ENCODE measurements at places on chromosomes 2 and 18.

GRCh38 chr18:48688961-48689360 is 150.1 kb downstream of the CTIF start:
- DNase-seq: no peak

GRCh38 chr18:49623571-49623970 is 61.7 kb downstream of the LIPG start:
- DNase-seq: no peak

DNA sequence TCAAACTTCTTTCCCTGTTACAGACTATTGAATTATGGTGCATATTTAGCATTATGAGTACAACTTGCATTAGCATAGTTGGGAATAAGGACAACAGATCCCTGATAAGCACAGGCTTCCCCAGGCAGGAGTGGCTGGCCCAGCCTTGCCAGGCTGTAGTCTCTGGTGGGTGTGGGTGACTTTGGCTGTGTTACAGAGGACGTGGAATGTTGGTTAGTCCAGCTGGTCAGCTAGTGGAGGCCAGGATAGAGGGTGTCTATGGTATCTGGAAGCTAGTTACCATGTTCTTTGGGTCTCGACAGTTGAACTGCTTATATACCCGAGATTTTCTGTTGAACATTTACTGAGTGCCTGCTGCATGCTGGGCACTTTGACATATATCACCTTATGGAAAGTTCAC is 4.7 kb downstream of the SH3RF3 start:
- no peak for DNase-seq

GRCh38 chr2:1654696-1655374 is 89.5 kb downstream of the PXDN start:
- DNase-seq: no peak

GRCh38 chr2:10324095-10324832 is 21.6 kb downstream of the HPCAL1 start:
- DNase-seq: no peak

DNA sequence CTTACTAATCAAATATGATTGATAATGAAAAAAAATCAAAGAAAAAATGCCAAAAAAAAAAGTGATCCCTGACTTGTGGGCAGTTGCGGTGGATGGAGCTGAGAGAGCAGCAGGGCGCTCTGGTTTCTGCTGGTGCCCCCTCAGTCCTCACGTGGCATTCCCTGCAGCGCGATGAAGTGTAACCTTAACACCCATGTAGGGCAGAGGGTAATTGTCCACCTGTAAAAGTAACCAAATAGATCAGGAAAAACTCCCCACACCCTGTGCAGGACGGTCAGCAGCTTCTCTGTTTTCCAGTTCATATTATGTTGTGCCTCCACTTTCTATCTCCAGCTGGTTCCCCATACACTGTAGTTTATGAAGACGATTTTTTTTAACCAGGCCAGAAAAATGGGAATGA is 25.0 kb downstream of the COA5 start:
- no peak for DNase-seq

GRCh38 chr2:40512256-40512655 is 60.4 kb upstream of the SLC8A1 start:
- no peak for DNase-seq

DNA sequence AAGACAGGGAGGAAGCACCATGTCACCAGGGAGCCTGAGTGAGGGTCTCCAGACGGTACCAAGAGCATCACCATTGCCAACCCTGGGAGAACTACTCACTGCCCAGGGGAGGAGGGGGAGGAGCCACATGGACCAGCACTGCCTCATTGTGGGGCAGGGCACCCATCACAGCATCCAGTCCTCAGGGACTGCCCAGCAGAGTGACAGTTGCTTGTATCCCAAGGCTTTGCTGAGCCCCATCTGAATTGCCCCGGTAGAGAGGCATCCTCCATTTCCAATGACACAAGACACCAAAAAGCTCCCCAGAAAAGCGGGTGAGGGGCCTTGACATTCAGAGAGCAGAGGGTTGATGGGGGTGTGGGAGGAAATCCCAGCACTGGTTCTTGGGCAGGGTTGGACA is 6.8 kb upstream of the CIB4 start:
- no peak for DNase-seq

DNA sequence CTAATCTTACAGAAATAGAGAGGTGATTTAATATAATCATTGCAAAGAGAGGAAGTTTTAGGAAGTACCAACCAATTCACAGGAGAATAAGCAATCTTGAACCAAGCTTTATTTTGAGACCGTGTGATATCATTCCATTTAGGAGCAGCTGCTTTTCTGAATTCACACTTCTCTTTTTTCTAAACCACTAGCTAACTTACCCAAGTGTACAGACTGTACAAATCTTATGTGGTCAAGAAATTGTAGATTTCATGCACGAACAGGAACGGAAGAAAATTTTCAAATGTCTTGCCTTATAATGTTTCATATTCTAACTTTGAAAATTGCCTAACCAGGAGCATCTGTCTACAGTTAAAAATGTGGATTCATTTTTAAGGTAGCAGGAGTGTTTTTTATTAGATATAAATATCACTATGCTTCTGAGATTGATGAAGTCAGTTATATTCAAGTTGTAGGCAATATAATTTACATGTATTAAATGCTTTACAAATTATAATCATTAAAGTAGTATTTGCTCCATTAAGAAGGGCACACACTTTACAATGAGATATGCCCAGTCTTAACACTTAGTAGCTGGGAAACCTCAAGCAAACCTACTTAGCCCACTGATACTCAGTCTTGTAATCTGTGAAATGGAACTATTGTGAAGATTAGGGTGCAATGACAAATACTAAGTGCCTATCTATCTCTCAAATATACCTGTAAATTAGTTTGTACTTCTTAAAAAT is 302.2 kb upstream of the STON1 start:
- DNase-seq: no peak

DNA sequence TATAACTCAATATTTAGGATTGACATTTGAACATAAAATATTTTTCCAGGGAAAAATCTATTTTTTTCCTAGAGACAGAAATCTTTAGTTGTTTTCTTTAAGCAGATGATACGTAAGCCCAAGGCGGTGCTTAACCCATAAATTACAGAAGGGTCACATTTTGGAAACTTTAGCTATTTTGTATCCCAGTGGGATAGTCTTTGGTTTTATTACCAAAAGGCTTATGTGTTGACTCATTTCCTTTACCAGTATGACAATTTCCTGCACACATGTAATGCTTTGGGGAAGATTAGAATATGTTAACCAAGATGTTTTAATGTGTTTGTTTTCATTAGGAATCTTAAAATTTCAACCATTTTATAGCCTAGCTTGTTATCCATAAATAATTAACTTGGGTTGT is 24.8 kb downstream of the DYNC1I2 start:
- no peak for DNase-seq

Data from activated T-helper 1 cell treated with Interleukin-2 at 50 U/mL for 16 hours (primary cell).